ENCODE measurements at places on chromosomes 7 and 10.

DNA sequence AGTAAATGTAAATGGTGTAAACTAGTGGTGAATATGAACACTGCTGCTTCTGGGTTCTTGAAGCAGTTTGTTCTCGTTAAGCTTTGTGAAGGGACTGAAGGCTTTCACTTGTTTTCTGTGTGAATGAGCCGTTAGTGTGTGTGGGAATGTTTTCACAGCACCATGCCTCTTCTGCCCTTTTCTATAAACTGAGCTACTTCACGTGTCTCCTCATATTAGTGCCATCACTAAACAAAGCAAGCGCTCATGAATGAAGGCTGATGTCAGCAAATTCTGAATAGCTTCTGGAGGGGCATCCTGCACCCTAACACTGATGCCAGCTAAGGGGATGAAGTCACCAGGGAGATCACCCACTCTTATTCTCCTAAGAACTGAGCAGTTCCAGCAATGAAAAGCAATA is 205.6 kb upstream of the ETV1 start:
- no peak for DNase-seq

GRCh38 chr10:63767138-63767801 is 246.1 kb downstream of the REEP3 start:
- DNase-seq, result no peak

DNA sequence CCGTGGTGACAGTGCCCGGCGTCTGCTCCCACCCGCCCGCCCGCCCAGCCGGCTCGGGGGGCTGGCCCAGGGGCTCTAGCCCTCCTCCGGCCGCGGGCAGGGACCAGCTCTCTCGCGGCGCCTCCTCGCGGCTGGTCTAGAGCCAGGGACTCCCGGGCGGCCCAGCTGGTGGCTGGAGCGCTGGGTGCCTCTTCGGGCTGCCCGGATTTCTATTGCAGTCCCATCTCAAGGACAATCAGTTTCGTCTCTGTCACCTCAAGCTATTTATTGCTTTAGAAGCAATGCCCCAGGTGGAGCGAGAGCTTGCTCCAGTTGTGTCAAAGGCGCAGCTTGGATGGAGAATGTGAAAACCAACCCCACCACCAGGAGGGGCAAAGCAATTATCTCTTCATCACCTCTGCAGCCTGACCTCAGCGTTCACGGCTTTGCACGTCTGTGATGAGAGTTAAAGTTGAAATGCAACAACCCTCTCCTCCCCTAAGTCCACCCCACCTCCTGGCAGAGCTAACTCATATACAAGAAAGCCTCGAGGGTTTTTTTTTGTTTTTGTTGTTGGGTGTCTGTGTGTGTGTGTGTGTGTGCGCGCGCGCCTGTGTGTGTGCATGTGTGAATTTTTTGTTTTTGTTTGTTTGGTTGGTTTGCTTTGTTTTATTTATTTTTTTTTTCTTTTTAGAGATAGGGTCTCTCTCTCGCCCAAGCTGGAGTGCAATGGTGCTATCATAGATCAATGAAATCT is at the start of gene ITGA8:
Gene ITGA8 (minus strand): TSS at position 24 of the 736 bp plus-strand sequence. CDS start 151 bp downstream, outside the sequence.
- DNase-seq, result no peak

DNA sequence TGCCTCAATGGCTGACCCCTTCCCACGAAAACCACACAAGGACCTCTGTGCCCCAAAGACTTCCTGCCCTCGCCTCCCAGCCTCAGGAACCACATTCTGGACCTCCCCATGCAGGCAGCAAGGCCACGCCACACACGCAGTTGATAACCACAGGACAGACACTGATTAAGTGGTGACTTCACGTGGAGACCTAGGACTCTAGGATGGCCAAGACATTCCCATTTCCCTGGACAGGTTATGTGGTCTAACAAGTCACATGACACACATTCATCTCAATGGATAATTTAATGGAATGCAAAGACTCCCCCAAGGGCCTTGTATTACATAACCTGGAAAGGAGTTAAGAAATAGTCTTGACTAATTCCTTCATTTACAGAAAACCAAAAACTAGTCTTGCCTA is 110.2 kb downstream of the LARP4B start:
- DNase-seq, result no peak

DNA sequence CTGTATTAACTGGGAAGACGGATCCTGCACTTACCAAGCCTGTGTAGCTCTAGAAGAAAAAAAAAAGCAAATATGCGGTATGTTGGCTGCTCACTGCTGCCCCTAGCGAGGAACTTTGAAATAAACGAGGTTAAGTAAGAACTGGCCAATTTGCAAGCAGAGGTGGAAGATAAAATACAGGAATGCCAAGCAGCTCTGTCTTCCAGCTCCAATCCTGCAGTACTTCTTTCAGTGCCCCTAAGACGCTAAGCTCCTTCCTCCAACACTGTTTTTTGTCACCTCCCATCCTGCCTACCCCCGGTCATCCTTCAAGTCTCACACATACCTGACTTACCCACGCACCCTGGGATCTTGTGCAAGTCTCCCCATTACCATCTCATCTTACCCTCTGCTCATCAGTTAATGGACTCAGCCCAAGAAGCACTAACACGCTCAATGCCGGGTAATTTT is 809 bp downstream of the C10orf143 start:
- DNase-seq, result peak; percentile 72

- DNase-seq, result no peak
These were observed 68.0 kb downstream of the GBF1 start for GRCh38 chr10:102313221-102313896.

- DNase-seq, result no peak
These were observed 16.3 kb upstream of the CHUK start for GRCh38 chr10:100245484-100246220.

DNA sequence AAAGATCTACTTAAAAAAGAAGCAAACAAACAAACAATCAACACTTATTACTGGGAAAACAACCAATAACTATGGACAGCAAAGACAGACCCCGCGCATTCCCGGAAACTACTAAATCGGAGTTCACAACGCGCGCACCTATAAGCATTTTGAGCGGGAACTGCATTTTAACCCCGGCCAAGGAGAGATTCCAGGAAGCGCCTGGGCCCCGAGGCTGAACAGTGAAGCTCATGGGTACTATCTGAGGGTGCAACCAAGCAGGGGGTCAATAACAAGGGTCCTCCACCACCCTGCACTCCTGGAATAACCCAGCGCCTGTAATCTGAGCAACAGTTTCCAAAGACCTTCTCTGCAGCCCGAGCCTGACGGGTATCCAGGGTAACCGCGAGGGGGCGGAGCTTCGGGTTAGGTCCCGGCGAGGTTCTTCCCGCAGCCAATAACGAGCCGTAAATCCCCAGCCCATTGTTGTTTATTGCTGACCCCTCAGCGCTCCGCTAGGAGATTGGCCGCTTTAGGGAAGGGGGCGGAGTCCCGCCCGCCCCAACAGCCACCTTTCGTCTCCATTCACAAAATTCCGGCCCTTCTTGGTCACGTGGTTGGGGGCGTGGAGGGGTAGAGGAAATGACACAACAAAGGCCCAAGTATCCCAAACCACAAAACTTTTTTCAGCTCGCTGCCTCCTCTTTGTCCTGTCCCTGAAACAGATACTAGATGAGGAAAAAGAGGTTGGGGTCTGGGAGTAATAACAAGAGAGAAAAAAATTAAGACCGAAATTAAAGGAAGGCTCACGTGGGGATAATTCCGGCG is 1.7 kb upstream of the ETV1 start:
- peak; percentile 78 for DNase-seq

DNA sequence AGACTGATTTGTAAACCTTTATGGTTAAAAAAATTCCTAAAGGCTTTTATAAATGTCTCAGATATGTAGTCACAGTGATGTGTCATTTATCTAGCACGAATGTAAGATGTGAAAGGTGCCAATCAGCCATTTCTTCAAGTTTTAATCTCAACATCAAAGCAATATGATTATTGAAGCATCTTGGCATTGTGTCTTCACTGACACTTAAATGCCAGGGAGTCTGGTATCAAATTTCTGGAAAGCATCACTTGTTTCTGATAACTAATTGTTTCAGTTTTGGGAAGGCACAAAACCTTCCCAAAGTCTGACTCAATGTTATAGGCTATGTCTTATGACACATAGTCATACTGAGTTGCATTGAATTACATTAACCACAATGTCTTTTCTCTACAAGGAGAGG is 492.0 kb upstream of the CNTNAP2 start:
- DNase-seq, result no peak

- no peak for DNase-seq
These were observed 81.2 kb downstream of the C1GALT1 start for GRCh38 chr7:7263297-7264230.

- DNase-seq, result no peak
These were observed 150.5 kb upstream of the IGFBP3 start for GRCh38 chr7:46071601-46072000.

- DNase-seq, result no peak
These were observed 542.4 kb upstream of the GALNT17 start for GRCh38 chr7:70589590-70589989.

GRCh38 chr10:34999532-34999931 is 90.6 kb downstream of the CUL2 start:
- DNase-seq, result no peak

DNA sequence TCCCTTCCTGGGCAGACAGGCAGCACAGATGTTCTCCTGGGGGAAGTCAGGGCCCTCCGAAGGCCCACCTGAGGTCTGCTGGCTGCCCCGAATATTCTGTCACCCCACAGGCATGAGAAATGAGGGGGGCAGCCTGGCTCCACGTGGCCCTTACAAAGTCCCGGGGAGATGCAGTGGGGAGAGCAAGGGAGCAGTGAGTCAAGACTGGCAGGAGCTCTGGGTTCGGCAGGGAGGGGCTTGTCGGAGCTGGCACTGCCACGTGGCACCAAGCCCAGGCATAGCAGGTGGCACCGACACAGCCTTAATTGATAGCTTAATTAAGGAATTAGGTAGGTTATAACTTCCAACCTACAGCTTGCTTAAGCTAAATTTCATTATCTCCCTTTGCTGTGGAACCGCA is 163.9 kb downstream of the USP6NL start:
- no peak for DNase-seq

DNA sequence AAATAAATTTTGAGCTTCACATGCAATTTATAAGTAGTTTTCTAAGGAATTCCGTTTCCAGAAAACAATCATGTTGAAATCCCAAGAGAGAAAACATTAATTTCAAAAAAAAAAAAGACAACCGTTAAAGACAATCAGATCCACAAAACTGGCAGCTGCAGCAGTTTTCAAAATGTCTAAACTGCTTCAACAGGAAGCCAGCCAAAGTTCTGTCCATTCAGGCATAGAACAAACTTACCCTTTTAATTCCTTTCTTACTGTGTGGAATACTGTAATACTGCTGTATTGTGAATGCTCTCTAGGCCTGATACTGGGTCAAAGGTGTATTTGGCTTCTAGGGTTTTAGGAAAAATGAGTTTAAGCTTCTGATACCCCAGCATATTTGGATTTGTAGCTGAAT is 31.6 kb downstream of the HOXA1 start:
- no peak for DNase-seq

DNA sequence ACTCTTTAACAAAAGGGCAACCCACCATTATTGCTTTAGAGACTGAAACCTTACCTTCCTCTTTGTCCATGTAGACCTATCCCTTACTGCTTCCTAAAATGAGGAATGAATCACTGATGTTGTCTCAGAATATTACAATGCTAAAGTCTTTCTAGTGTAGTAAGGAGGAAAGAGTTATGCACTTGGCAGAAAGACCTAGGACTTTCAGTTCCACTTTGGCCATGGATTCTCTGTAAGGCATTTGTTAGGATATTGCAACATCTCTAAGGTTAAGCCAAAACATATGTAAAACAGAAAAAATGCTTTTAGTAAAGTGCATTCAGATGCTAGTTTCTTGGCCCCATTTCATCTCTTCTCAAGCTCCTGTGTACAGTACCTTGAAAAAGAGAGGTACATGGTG is 230.9 kb downstream of the PARD3 start:
- no peak for DNase-seq

- no peak for DNase-seq
These were observed 90.9 kb upstream of the BMPER start for GRCh38 chr7:33814400-33814799.

DNA sequence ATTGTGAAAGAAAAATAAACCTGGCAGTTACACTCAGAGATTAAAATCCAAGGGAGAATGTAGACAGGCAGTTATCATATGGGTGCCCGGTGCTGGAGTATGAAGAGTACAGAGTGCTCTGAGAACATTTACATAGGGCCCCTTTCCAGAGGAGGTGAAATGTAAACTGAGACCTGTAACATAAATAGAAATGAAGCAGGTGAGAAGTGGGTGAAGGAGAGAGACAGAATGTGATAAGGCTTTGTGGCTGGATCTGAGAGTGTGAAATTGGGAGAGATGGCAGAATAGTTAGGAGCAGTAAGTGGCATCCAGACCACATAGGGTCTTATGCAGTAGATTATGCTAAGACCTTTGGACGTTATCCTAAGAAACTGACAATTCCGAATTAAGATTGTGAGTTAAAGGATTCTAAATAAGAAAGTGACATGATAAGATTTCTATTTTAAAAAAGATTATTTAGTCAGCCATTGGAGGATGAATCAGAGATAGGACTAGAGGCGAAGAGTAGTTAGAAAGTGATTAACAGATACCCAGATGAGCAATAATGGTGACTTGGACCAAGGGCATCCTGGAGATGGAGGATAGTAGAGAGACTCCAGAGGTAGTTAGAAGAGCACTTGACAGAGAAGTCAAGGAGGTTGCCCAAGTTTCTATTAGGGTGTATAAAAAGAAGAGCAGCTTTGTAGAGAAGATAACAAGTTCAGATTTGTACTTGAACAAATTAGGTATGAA is 36.7 kb downstream of the DNAH11 start:
- no peak for DNase-seq

DNA sequence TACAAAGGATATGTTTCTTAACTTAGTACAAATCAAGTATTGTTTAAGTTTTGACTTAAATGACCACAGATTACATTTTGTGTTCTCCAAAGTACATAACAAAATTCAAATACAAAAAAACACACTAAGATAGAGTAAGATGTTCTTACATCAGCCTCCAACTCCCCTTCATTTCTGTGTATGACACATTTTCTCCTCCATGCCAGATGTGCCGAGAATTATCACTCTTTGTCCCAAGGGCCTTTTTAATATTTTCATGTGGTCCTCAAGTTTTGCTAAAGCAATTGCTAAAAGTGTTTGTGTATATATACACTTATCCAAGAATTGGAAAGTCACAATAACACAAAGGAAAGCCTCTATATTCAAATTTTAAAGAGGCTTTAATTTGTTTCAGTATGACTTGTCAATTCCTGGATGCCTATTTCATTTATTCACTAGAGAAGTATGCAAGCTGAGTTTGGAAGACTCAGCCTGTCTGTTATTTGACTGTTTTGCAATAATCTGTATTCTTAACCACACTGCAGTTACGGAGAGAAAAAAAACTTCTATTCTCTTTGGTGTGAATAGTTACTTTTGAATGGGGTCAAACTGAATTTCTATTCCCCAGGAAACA is 586.4 kb upstream of the SEMA3D start:
- no peak for DNase-seq
